ENCODE measurements at places on chromosomes 1 and 21.

DNA sequence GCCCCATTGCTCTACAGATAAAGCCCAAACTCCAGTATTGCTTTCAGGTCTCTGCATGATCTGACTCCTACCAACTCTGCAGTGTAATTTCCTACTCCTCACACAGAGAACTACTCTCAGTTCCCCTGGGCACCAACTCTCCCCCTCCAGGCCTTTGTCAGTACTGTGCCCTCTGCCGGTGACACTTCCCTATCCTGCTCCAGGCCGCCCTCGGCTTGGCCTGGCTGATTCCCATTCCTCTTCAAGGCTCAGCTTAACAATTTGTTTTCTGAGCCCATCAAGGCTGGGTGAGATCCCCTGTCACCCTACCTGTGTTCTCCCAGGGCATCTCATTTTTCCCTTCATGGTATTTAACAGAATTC, 2.6 kb downstream of the SLAMF8 start:
- no peak for DNase-seq

DNA sequence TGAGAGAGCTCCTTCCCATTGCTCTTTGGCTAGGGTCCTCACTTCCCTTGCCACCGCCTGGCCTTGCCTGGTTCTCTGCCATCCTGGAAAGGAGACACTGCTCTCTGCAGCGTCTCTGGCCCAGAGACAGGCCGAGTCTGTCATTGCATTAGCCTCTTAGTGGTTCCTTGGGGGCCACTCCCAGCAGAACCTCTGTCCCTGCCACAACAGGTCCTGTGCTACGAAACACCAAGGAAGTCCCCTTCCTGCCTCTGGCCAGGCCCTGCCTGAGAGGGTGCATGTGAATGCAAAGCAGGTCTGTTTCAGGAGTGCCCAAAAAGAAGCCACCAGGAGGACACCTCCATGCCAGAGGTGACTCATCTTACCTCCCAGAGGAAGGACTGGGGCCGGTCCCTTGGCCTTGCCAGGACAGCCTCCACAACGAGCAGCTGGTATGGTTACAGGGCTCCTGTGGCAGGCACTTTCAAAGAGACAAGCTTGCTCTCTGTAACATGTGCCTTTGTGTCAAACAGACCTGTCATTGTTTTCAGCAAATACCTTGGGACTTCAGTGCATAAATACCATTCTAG, 59.6 kb downstream of the VPS26C start:
- no peak for DNase-seq

DNA sequence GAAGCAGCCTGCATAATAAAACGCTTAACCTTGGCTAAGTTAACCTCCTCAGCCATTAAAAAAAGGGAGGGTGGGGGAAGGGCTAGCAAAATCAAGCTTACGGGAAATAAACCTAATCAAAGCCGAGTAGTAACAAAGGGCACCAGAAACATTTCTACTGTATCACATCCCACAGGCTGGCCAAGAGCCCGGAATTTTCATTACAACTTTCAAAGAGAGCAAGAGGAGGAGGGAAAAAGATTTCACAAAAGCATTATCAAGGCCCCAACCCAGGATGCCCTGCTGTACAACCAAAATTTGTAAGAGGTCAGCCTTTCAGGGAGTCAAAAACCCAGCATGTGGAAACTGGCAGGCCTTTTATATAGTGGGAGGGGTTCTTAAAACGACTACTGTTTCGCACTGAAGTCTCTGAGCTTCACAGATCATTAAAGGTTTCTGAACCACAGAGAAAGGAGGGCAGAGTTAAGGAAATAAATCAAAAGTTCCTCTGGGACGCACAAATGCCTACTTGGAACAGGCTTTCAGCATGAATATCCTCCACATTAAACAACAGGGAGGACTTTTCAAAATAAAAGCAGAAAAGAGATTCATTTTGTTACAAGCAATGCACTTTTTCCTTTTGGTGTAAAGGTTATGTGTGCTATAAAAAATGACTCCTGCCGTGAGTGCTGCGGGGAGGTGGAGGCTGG, 90.4 kb downstream of the SLC45A1 start:
- DNase-seq = peak; percentile 67

DNA sequence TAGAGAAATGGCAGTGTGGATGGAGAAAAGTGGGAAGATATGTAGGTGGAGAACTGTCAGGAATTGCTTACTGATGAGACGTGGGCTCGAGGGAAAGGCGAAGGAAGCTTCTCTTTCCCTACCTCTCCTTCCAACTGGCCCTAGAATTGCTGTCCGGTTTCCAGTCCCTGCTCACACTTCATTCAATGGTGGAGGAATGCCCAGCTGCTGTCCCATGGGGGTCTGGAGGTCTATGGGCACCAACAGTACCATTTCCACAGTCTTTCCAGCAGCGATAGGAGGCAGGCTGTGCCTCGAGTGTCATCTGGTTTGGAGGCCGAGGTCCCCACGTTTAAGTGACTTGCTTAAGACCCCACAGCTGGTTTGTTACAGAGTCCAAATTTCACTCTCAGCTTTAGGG, 31.5 kb upstream of the CD1D start:
- DNase-seq = no peak

DNA sequence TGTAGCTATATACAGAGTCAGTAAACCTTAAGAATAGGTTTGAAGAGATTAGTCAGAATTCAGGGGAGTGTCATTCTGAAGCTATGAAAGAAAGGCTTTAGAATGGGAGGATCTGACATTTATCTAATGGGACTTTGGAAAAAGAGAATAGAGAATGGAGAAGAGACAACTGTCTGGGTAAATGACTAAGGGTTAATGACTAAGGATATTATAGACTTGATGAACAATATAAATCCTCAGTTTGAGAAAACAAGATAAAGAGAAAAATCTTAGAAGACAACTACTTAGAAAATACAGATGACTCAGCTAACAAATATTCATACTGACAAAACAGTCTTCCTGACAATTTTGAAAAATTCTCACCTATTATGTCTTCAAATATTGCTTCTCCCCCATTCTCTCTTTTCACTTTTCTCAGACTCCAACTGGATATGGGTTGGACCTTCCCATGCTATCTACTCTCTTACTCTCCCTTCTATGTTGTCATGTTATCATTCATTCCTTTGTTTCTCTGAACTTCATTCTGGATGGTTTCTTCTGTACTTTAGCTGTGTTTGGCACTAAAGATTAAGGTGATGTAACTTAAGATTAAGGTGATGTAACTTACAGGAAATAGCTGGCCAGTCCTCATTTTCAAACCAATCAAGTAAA, 20.4 kb downstream of the SLC16A1 start:
- DNase-seq = peak; percentile 77

DNA sequence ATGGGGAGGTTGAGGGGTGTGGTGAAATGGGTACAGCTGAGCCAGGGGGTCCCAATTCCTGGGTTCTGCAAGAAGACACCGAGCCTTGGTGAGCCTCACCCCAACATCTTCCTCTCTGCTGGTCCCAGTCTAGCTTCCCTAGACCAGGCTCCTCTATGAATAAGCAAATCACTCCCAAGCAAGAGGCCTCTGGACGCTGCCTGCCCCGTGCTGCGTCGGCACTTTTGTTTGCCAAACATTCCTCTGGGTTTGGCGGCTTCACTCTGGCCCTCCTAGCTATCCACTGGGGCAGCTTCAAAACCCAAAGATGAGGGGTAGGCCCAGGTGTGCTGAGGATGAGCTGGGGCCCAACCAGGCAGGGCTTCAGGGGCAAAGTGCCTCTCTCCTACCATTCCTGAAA, 137.1 kb upstream of the CD34 start:
- DNase-seq = no peak

DNA sequence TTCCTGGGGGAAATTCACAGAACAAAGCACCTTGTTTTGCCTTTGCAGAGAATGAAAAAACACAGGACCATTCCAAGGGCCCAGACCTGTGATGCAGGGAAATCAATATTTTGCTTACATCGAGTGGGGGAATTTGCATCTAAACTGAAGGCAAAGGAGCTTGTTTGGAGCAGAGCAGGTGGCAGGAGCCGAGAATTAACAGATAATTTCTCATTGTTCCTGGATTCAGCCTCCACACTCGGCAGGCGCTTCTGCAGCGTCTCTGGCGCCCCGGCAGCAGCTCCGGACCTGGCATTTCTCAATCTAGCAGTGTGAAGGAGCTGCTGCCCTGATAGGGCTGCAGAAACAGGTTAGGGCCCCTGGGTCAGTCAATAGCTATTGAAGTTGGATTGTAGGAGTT, 2.0 kb upstream of the SYT6 start:
- DNase-seq = no peak

DNA sequence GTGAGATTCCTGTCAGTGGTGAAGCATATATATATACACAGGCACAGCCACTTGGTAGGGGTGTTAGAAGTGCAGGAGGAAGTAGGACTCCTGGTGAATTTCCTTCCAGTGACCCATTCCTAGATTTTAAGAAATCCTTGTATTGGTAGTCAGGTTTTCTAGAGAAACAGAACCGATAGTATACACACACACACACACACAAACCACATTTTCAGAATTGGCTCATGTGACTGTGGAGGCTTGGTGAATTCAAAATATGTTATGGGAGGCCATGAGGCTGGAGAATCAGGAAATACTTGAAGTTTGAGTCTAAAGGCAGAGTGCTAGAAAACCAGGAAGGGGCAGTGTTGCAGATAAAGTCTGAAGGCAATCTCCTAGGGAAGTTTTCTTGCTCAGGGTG, 114.2 kb downstream of the FCRL5 start:
- no peak for DNase-seq

GRCh38 chr1:226360106-226360746, 47.7 kb downstream of the PARP1 start:
- DNase-seq = no peak

DNA sequence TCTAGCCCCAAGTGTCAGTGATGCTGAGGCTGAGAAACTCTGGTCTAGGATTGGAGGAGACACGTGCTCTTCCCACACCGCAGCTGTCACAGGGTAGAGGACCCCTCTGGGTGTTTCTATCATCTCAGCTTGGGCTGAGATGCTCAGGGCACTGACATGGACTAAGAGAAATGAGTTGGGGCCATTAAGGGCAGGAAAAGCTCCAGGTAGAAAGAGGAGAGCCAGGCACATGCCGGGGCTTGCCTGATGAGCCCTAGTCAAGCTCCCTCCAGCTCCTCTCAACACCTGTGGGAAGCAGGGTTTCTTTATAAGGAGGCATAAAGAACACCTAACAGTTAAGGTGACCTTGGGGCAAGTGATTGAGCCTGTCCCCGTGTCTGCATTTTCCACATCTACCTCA, 17.3 kb downstream of the ABCA4 start:
- DNase-seq = no peak

GRCh38 chr1:8342325-8342724, 24.4 kb downstream of the SLC45A1 start:
- DNase-seq = no peak
